ENCODE measurements at places on chromosomes 2 and 18.

- DNase-seq: no peak
These were observed 118.0 kb upstream of the RAB27B start for GRCh38 chr18:54710074-54710899.

GRCh38 chr2:106953236-106953635 is 67.3 kb upstream of the ST6GAL2 start:
- no peak for DNase-seq

- DNase-seq: no peak
These were observed 50.5 kb downstream of the CCDC85A start for GRCh38 chr2:56234241-56234640.

- no peak for DNase-seq
These were observed 45.3 kb downstream of the KIF3C start for GRCh38 chr2:25936889-25937545.

GRCh38 chr2:240972636-240973521 is 25.5 kb upstream of the SNED1 start:
- no peak for DNase-seq

- no peak for DNase-seq
These were observed 48.8 kb downstream of the C2orf42 start for GRCh38 chr2:70141902-70142589.

DNA sequence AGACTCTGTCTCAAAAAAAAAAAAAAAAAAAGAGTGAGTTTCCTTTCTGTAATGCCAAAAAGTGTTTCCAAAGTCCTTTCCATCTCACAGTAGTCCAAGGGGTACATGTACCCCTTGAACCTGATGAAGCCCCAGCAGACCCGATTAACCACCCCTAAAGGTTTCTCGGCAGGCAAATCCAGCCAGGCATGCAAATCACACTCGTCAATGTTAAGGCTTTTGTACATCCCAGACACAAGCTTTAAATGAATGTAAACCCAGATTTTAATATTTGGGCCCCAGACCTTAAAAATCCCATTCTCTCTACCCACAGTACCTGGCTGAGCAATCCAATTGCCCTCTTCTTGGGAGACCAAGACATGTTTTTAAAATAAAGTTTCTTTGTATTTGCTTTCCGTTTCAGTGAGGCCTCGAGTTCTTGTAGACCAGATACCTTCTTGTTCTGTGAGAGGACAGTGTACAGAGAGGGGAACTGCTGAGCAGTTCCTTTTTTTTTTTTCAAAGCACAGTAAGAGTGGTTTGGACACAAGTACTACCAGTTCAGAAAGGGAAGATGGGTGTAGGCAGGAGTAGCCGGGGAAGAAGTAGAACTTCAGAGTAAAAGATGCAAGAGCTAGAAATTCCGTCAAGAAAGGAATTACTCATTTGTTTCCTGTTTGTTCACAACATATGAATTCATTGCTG is at the start of gene NLRC4:
NLRC4 (minus strand) TSS at position 465 of the 684 bp plus-strand sequence. CDS start 8,111 bp downstream, outside the sequence.
- no peak for DNase-seq

DNA sequence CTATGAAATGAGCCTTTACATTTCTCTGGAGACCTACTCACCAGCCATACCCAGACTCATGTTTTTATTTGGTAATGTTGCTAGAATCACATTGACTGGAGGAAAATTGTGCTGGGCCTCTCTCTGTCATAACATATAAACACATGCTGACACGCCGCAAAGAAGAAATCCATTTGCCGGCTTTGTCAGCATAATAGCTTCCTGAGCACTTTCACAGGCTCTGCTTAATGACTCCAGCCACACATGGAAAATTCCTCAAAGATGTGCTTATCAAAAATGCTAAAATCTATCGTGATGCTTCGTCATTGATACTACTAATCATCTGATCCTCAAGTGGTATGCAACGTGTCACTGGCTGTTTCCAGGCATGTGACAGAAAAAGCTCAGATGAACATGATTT is 63.1 kb downstream of the RND3 start:
- no peak for DNase-seq

DNA sequence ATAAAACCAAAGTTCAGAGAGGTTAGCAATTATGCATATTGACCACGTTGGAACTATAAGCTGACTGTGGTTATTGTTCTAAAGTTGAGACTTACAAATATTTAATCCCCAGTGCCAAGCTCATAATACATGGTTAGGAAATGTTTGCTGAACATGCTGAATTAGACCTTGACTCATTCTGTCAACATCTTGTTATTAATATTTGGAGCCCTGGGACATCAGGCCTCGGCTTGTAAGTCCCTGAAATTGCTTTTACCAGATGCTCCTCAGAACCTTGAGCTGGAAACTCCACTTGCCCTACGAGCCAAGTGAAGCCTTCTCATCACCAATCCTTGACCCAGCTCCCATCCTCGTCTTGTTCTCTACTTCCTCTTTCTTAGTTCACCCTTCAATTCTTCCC is 21.2 kb downstream of the DYNAP start:
- no peak for DNase-seq

- no peak for DNase-seq
These were observed 35.1 kb downstream of the LOXHD1 start for GRCh38 chr18:46621871-46622270.

DNA sequence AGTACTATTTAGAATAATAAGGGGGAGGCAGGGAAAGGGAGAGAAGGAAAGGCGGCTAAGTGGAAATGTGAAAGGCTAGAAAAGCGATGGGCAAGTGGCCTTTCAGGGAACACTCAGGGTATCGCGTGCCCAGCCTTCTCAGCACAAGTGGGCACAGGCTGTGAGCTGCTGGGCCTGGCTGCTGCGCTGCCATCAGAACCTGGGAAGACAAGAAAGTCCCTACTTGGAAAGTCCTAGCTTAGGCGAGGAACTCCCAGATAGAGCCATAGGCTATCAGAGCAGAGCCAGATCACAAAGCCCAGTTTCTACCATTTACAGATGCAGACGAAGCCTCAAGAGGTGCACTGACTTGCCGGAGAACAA is 9.8 kb upstream of the FZD7 start:
- DNase-seq: no peak

DNA sequence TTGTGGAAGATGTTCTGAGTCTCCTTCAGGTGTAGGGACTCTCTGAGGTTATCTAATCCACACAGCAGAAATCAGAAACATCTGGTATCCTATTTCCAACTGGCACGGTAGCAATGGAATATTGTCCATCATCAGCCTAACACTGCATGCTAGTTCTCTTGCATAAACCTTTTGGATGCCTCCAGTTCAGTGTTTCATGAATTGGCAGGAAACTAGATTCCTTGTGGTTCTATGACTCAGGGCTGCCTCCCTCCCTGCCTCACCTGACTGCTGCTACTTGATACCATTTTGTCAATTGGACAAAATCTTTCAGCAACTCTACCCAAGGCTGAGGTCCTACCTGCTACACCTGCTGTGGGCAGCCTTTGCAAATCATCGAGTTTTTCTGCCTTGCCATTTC is 130.9 kb downstream of the TPGS2 start:
- DNase-seq: no peak
